ENCODE measurements at places on chromosomes 13 and 19.

- no peak for ATAC-seq
Measured at GRCh38 chr19:21087871-21088270, 5.9 kb downstream of the ZNF714 start.

DNA sequence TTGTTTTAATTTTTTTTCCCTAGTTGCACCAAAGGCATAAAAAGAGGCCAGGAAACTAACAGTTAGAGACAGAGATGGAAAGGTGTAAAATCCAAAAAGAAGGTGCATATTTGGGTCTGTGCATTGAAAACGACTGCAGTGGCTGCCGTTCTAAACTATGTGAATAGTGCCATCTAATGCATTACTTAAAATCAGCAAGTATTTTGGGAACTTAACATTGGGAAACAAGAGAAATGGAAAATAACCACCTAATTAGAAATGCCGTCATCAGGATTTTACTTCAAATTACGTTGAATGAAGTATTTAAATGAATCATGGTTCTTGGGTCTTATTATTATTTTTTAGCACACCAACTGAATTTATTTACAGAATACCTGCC, 189.5 kb upstream of the MIR17HG start:
- ATAC-seq = no peak

DNA sequence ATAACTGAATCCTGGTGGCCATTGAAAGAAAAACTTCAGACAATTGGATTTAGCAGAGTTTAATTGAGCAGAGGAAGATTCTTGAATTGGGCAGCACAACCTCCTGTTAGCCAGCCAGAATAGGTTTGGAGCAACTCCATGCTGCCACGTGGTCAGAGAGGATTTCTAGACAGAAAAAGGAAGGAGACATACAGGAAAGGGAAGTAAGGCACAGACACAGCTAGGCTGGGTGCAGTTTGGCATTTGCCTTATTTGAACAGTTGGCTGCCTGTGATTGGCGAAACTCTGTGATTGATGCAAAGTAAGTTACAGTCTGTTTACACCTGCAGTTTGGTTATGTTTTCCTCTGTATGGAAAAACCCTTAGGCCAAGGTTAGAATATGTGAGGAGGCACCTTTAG, 85.8 kb upstream of the SPATA13 start:
- no peak for ATAC-seq

DNA sequence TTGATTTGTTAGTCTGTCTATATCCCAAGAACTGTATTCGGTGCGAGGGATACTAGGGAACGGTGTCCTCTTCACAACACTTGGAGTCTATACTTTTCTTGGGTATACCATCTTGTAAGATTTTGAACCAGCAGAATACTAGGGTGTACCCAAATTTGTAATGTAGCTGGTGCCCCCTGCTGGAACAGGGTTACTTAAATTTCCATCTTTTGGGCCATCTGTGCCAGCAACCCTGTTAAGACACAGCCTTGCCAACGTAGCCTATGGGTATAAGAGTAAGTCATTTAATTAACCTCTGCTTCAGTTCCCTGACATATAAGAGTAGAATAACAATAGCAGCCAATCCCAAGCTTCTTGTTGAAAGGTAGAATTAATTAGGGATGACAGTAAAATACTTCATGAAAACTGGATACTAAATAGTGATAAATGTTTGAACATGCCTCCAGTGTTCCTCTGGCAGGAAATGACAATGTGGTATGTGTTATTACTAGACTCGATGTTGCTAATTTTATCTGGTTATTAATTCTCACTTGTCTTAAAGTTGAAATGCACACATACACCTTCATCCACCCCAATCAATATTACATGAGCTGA, 607.6 kb downstream of the FGF9 start:
- peak; percentile 72 for ATAC-seq
